ENCODE measurements at places on chromosomes 7 and 10. TPM values are rescaled to one million over a fixed set of nuclear protein-coding genes. Genes with fewer than 3 reads are reported as not detected.
A peak's percentile ranks its signal among the peaks of the same experiment; 100 is the strongest.

Gene ZNF22
- polyA plus RNA-seq = 58.7 TPM

Gene NPY
- polyA plus RNA-seq = not detected

Gene PRSS2
- polyA plus RNA-seq = not detected

- no peak overlapping the region for H3K27ac ChIP-seq
- no peak overlapping the region for H3K4me3 ChIP-seq
- no peak for DNase-seq
These were observed 7.2 kb upstream of the ADAM22 start for GRCh38 chr7:87926581-87927461.

DNA sequence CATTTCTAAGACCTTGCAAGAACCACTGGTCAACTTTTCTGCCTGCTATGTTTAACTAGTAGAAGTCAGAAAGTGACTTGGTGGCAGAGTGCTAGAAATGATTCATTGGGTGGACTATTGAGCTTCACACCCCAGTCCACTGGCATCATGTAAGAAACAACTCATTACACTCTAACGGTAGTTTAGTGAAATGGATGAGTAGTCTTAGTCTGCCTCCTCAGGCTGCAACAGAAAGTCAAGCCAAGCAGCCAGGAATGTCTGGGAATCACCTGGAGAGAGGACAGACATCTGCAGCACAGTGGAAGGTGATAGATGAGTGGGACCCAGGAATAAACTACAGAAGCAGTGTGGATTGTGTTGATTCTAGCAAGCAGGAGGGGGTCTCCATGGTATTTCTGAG lies 125.4 kb downstream of the AUTS2 start:
- H3K4me1 ChIP-seq = no peaks in the 10 kb centered on the region
- no peaks in the 10 kb centered on the region for H3K36me3 ChIP-seq
- no peak overlapping the region for H3K27ac ChIP-seq
- H3K27me3 ChIP-seq = no peaks in the 10 kb centered on the region

GRCh38 chr10:121910673-121911420 lies 17.0 kb downstream of the ATE1 start:
- H3K27ac ChIP-seq = no peak overlapping the region
- H3K36me3 ChIP-seq = peaks cover 78% of the 10 kb centered on the region
- no peaks in the 10 kb centered on the region for H3K27me3 ChIP-seq
- no peak for DNase-seq
- H3K4me1 ChIP-seq = peaks cover 2% of the 10 kb centered on the region
- H3K4me3 ChIP-seq = no peak overlapping the region

- H3K4me1 ChIP-seq = no peaks in the 10 kb centered on the region
- no peak for DNase-seq
- no peaks in the 10 kb centered on the region for H3K36me3 ChIP-seq
- no peak overlapping the region for H3K27ac ChIP-seq
- peaks cover 17% of the 10 kb centered on the region for H3K27me3 ChIP-seq
- H3K4me3 ChIP-seq = no peak overlapping the region
These were observed 5.1 kb downstream of the ELFN1 start for GRCh38 chr7:1675036-1675671.

GRCh38 chr7:95472581-95473161 lies 13.1 kb upstream of the ASB4 start:
- H3K27me3 ChIP-seq = no peaks in the 10 kb centered on the region
- no peak overlapping the region for H3K27ac ChIP-seq
- H3K4me1 ChIP-seq = peaks cover 22% of the 10 kb centered on the region
- H3K4me3 ChIP-seq = no peak overlapping the region

DNA sequence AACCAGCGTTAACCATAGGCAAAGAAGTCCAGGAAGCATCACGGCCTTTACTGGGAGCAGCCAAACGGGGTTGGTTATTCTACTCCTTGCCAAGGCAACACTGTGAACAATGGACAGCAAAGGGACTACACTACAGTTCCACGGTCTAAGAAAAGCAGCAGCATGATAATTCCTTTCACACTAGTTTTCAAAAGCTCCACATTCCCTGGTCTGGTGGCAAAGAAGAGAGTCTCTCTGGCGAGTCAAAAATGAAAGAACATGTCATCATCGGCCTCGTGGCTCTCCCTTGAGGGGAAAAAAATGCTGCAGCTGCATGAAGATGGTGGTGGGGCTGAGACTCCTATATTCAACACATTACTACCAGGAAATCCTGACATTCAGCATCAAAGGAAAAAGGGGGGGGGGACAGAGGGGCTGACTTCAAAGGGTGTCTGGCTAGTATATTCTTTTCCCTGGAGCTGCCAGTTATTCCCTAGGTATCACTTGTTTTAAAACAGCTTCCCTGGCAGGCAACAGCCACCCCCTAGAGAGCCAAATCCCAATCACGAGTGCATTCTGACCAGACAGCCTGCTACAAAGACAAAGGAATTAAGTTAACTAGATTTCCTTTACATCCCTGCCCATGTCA lies 49.1 kb downstream of the SLC37A3 start:
- no peak overlapping the region for H3K4me3 ChIP-seq
- H3K27ac ChIP-seq = peak overlapping the region; percentile 88
- H3K36me3 ChIP-seq = peaks cover 6% of the 10 kb centered on the region
- DNase-seq = no peak
- H3K4me1 ChIP-seq = no peaks in the 10 kb centered on the region

GRCh38 chr7:51451751-51452476 lies 135.3 kb upstream of the COBL start:
- H3K4me3 ChIP-seq = no peak overlapping the region
- no peaks in the 10 kb centered on the region for H3K36me3 ChIP-seq
- no peak overlapping the region for H3K27ac ChIP-seq
